ENCODE measurements at places on chromosomes 2 and 18. TPM values are rescaled to one million over a fixed set of nuclear protein-coding genes. Genes with fewer than 3 reads are reported as not detected.

- H3K4me1 ChIP-seq = no peaks in the 10 kb centered on the region
- no peak overlapping the region for H3K27ac ChIP-seq
- H3K36me3 ChIP-seq = no peaks in the 10 kb centered on the region
- DNase-seq = no peak
- H3K4me3 ChIP-seq = no peak overlapping the region
Observed at GRCh38 chr2:129135017-129135416, 816.3 kb upstream of the HS6ST1 start.

DNA sequence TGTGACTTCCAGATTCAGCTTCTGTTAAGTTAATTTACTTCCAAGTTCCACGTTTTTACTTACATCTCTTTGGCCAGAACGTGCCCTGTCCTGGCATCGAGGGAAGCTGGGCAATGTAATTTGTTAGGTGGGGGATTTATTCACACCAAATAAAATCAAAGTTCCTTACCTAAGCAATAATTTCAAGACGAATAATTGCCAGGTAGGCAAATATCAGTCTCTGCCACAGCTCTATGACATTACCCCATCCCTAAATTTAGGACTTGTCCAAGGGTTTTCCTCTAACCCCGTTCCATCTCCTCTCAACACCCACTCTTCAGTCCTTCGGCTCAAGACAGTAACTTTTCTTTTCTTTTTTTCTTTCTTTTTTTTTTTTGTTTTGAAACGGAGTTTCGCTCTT, 38.3 kb upstream of the LAMA1 start:
- no peak overlapping the region for H3K4me3 ChIP-seq
- H3K4me1 ChIP-seq = no peaks in the 10 kb centered on the region
- no peaks in the 10 kb centered on the region for H3K36me3 ChIP-seq
- no peak for DNase-seq
- H3K27me3 ChIP-seq = no peaks in the 10 kb centered on the region

- H3K27ac ChIP-seq = no peak overlapping the region
- H3K4me3 ChIP-seq = no peak overlapping the region
- H3K36me3 ChIP-seq = no peaks in the 10 kb centered on the region
Observed at GRCh38 chr2:62768615-62769014, 63.1 kb downstream of the EHBP1 start.

DNA sequence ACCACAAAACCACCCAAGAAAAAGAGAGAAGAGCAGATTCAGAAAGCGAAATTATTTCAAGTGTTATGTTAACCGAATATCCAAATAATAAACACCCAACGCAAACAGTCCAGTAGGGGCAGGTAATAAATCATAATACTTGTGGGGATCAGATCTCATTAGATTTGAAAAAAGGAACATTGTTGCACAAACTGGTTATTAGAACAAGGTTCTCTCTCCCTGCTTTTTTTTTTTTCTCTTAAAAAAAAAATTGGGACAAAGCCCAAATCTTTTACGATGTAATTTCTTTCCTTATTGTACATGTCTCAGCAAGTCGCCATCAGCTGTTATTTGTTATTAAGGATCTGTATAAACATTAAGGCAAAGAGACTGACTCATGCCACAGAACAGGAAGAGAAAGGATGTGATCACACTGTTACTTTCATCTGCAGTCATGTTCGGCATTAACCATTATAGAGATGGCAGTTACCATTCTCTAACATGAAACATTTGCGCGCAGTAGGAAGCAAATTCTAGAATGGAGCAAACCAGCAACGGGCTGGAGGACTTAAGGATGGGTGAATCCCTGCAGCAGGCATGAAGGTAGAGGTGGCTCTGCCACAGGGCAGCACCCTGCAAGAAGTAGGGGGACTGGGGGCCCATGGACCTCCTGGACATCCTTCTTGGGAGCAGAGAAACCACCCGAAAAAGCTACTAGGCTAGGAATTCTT, 42.0 kb downstream of the EPHA4 start:
- H3K27me3 ChIP-seq = peaks cover 9% of the 10 kb centered on the region
- DNase-seq = no peak
- peaks cover 35% of the 10 kb centered on the region for H3K4me1 ChIP-seq
- H3K36me3 ChIP-seq = peaks cover 2% of the 10 kb centered on the region
- peak overlapping the region; percentile 83 for H3K27ac ChIP-seq
- peak overlapping the region; percentile 51 for H3K4me3 ChIP-seq

DNA sequence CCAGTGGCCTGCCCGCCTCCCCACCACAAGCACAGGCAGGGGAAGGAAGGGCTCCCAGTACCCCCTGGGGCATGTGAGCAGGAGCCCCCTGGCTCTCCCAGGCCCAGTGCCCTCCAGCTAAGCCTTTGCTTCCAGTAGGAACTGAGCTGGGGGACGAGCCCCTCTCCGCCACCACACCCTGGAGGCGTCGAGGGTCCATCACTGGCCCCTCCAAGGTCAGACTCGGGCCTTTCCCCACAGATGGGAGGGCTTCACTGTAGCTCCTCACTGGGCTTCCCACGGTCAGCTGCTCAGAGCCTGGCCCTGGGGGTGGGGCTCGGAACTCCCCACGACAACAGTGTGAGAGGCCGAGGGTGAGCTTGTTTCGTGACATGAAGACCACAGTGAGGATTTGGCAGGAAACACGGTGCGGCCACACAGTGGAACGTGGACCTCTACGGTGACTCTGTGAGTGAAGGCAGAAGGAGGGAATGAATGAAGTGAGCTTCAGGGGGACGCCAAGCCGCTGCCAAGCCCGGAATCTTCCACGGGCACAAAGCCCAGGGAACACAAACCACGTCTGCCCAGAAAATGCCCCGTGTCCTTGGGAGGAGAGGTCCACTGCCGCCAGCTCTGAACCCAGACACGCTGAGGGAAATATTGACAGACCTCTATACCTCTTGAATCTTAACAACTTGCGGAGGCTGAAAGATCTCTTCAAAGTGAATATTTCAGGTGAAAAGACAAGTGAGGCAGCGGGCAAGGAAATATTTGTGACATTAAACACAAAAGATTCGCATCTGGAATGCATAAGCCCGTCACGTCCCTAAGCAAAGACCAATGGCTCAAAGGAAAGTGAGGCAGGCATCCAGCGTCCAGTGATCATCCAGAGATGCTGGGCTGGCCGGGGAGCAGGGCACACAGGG, 144.8 kb upstream of the GPC1 start:
- H3K27ac ChIP-seq = no peak overlapping the region
- no peaks in the 10 kb centered on the region for H3K27me3 ChIP-seq
- H3K4me1 ChIP-seq = no peaks in the 10 kb centered on the region
- no peak overlapping the region for H3K4me3 ChIP-seq
- peak; percentile 45 for DNase-seq
- H3K36me3 ChIP-seq = no peaks in the 10 kb centered on the region

- H3K4me3 ChIP-seq = no peak overlapping the region
- H3K36me3 ChIP-seq = no peaks in the 10 kb centered on the region
- DNase-seq = no peak
Observed at GRCh38 chr2:208415897-208416296, 9.3 kb downstream of the PTH2R start.

Gene STRN
- total RNA-seq = 27.0 TPM

Gene CHPF
- total RNA-seq = 38.3 TPM

Gene FBXO36
- 0.71 TPM for total RNA-seq

Gene IL1F10
- not detected for total RNA-seq

Gene INHA
- total RNA-seq = not detected

Gene CREG2
- total RNA-seq = not detected

Gene SLC40A1
- 0.78 TPM for total RNA-seq

Gene RUFY4
- total RNA-seq = 1.8 TPM

Measured in activated CD4-positive, alpha-beta T cell treated with anti-CD3 and anti-CD28 coated beads, Interleukin-2, amount 10 ng/mL, durations not matched to agents 24 days and 14 days (primary cell).